ENCODE measurements at places on chromosomes 2 and 18.

DNA sequence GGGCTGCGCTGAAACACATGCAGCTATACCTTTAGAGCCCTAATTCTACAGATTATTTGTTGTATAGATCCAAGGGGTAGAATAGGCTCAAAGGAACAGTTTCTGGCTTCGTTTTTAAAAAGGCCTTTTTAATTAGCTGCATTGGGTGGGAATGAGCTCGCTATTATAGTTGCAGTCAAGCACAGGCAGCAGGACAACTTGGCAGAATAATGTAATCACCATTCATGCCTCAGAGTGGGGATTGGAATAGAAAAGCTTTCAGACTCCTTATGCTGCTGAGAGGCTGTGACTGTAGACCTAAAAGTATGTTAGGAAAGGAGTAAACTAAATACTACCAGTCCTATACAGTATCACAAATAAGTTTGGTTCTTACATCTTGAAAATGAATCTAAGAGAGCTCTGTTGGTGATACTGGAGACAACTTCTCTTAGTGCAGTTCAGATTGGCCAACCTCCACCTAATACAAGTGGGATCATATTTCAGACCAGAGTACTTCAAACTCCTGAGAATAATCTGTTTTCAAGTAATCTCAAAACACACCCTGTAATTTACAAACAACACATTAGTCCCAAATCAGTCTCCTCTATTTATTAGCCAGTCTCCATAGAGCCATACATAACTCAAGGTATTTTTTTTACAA is 121.4 kb downstream of the ANTXR1 start:
- DNase-seq, result no peak

GRCh38 chr18:68519336-68519735 is 195.6 kb downstream of the TMX3 start:
- DNase-seq, result no peak

GRCh38 chr2:223923976-223924375 is 21.2 kb downstream of the WDFY1 start:
- no peak for DNase-seq

GRCh38 chr2:235088496-235088921 is 136.7 kb downstream of the SH3BP4 start:
- DNase-seq, result no peak

DNA sequence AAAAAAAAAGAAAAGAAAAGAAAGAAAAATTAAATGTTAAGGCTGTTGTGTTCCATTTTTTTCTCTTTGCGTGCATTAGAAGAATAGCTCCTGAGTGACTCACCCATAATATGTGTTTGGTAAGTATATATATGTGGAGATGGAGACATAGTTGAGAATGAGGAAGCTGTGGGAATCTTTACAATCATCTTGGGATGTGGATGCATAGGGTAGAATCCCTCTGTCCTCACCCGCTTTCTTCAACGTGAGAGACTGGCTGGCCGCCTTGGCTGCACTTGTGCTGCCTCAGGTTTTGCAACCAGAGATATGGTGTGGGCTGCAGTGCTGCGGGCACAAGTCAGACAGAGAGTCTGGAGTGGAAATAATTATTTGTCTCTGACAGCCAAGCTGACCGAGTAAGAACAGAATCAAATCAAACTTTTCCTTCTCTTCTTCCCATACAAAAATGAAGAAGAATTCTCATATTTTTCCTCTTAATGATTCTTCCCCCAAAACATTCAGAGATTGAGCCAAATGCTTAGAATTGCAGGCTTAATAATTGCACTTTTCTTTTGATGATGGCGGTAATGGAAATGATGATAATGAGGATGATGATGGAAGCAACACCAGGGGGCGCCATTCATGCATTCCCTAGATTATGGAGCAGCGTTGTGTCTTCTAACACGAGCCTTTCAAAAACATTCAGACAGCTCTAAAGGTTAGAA is 48.5 kb downstream of the SERPINB7 start:
- DNase-seq, result no peak

GRCh38 chr18:24212939-24213338 is 74.1 kb downstream of the CABYR start:
- DNase-seq, result no peak

GRCh38 chr2:200307724-200308545 is 1.4 kb downstream of the SPATS2L start:
- no peak for DNase-seq

- DNase-seq, result no peak
Measured at GRCh38 chr2:119111115-119111975, 47.2 kb downstream of the C1QL2 start.

DNA sequence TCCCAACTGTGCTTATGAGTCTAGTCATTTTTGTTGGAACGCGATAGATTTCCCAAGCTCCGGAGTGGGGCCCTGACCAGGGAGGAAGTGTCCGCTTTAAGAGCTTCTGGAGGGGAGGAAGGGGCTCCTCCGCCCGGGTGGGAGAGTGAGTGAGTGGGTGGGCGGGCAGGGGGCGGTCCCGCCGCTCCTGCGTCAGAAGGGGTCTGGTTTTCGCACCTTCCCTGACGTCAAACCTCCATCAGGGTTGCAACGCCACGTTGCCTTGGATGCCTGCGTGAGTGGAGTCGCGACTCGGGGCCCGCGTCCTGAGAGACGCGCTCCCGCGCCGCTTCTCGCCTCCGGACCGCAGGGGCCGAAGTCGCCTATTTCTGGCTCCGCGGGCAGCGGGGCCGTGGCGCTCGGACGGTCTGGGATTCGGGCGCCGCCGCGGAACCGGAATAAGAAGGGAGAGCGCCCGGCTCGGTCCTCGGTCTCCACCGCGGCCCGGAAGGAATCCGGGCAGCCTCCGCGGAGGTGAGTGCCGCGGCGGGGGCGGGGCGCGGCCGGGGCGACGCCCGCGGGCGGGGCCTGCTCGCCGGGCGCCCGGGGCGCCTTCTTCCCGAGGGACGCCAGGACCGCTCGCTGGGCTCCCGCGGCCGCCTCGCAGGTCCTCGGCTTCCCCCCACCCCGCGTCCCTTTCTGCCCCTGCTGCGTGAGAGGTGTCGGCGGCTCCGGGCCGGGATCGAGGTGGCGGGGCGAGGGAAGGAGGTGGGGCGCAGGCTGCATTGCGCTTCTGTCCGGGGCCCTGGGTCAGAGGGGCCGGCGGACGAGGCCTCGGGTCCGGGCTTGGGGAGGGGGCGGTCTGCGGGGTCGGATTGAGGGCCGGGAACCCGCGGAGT is at the start of gene ZDBF2:
Gene ZDBF2, plus strand, starts transcription at position 230 of the 878 bp plus-strand sequence. CDS start 7,187 bp downstream, outside the sequence.
- DNase-seq, result peak; percentile 6

DNA sequence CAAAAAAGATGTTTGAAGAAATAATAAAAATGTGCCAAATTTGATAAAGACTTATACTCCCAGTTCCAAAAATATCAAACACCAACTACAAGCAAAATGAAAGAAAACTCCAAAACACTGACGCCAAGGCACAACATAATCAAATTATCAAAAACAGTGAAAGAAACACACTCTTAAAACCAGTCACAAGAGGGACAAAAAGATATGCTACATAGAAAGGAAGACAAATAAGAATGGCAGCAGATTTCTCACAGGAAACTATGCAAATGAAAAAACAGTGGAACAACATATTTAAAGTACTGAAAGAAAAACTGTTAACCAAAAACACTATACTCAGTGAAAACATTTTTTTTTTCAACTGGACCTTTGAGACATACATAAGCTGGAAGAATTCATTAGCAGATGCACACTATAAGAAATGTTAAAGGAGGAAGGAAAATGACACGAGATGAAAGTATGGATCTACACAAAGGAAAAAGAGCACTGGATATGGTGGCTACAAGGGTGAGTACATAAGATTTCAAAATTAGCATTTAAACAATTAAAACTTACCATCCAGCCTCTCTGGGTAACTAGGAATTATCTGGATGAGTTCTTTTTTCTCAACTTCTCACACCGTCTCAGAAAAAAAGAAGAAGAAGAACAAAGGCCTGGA is 94.0 kb upstream of the ACVR1C start:
- no peak for DNase-seq

GRCh38 chr2:222434204-222434603 is 9.9 kb downstream of the SGPP2 start:
- DNase-seq, result no peak

GRCh38 chr2:588074-588645 is 89.0 kb downstream of the TMEM18 start:
- no peak for DNase-seq

DNA sequence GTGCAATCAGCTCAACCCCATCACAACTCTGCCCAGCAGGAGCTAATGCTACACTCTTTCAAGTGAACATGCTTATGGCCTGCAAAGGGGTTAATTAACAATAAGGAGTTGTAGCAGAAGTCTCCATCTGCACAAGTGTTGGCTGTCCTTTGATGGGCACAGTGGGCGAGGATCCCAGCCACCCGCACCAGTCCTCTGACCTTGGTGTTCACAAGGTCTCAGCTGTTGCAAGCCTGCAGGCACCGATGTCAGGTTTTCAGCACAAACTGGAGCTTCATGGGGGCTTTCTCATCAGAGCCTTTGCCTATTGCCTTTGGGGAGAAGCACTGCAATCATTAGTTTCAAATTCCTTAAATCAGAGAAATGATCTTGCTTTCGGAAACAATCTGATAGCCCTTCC is 60.9 kb upstream of the TMEM178A start:
- DNase-seq, result no peak

- no peak for DNase-seq
Measured at GRCh38 chr18:11081009-11081532, 68.3 kb downstream of the PIEZO2 start.

GRCh38 chr2:240894006-240894405 is 1.9 kb downstream of the MAB21L4 start:
- DNase-seq, result no peak

DNA sequence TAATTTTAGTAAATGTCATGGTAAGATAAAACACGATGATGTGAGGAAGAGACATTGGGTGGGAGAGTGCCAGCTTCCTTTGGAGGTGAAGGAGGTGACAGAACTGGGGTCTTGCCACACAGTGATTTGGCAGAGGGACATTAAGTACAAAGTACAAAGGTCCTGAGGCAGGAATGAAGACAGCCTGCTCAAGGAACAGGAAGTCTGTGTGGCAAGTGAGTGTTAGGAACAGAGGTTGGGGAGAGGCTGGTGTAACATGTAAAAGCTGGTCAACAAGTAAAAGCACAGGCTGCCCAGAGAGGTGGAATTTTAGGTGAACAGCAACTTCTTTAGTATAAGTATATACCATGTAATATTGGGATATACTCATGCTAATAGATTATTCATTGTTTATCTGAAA is 73.1 kb downstream of the INPP5D start:
- no peak for DNase-seq

- DNase-seq, result no peak
Measured at GRCh38 chr2:207885010-207885409, 115.3 kb upstream of the FZD5 start.

DNA sequence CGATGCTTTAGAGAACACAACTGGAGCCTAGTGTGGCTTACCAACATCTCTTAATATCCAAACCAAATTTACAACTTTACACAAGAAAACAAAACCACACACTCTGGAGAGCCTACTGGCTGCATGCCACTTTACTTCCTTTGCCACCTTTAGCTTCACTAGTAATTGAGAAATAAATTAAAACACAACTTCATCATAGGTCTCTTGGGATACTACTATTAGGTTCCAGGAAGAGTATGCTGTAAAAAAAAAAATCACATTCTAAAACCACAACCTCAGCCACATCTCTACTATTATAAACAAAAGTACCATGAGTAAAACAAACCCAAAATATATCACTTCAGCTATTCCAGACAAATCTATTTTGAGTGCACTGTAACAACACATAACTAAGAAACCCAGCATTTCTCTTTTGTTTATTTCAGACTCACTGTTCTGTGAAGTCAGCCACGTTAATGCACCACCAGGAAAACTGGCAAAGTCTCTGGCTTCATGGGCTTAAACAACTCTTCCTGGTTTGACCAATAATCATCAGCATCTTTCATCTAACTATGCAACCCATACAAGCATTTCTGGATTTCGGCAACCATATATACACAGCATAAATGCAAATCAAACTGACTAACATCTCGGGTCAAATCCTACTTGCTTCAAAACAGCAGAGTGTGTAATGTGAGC is 59.1 kb downstream of the REV1 start:
- DNase-seq, result peak; percentile 42

- DNase-seq, result no peak
Measured at GRCh38 chr2:69993708-69994107, 32.3 kb upstream of the ASPRV1 start.

DNA sequence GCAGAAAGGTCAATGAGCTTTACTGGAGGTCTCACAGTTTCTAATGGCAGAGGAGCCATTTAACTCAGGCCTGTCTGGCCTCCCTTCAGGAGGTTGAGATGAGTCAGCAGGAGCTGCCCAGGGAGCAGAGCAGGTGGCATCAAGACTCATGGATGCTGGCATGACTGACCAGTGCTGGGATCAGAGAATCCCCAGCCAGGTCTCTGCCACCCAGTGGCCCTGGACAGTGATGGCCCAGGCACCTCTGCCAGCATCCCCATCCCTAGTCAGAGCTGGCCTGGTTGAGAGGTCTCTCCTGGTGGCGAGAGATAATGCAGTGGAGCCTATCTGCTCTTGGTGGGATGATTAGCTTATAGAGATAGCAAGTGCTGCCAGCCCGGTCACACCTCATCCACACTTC is 43.1 kb downstream of the GYPC start:
- DNase-seq, result no peak

GRCh38 chr2:151827564-151828142 is 568 bp downstream of the ARL5A start:
- no peak for DNase-seq

DNA sequence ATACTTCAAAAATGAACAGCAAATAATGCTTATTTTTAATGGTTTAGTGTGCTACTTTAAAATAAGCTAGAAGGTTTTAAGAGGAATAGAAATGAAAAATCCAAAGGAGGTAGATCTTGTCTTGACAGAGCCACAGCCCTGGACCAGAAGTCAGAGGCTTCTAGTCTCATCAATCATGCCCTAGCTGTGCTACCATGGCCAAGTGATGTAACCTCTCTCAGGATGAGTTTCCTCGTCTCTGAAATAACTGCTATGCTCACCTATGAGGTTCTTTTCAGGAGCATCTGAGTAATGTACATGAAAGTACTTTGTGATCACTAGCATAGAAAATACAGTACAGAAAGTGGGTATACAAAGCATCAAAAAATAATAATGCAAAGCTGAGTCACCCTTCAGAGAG is 248.4 kb downstream of the PID1 start:
- no peak for DNase-seq

GRCh38 chr2:240247241-240247867 is 106.9 kb upstream of the OTOS start:
- no peak for DNase-seq

- DNase-seq, result no peak
Measured at GRCh38 chr2:236177604-236177966, 9.4 kb upstream of the GBX2 start.

DNA sequence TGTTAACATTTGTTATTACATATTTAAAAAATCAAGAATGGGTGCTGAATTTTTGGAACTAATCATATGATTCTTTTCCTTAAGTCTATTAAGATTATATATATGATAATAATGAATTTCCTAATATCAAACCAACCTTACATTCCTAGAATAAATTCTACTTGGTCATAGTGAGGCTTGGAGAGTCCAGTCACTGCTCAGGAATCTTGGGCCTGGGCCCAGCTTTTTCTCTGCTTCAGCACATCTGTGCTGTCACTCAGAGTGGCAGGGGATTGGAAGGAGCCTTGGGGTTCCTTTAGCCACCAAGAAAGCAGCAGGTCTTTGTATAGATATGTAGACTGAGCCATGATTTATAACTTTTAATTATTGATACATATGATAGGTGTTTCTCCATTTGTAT is 19.9 kb upstream of the ZAP70 start:
- no peak for DNase-seq

Data from GM04503 (cell line).